ENCODE measurements at places on chromosomes 1 and 21. TPM values are rescaled to one million over a fixed set of nuclear protein-coding genes. Genes with fewer than 3 reads are reported as not detected.

ALPL gene
- 0.14 TPM for total RNA-seq

ASAP3 gene
- total RNA-seq: 5.3 TPM

NTRK1 gene
- not detected for total RNA-seq

S100A5 gene
- 0.88 TPM for total RNA-seq

SERTAD4 gene
- total RNA-seq: 0.59 TPM

BEND5 gene
- not detected for total RNA-seq

CELA2B gene
- total RNA-seq: not detected
